Esophagus squamous epithelium (tissue), 5 donors: ENCODE measurements at places on chromosomes 3 and 15. TPM values are rescaled to one million over a fixed set of nuclear protein-coding genes. Genes with fewer than 3 reads are reported as not detected.

DNA sequence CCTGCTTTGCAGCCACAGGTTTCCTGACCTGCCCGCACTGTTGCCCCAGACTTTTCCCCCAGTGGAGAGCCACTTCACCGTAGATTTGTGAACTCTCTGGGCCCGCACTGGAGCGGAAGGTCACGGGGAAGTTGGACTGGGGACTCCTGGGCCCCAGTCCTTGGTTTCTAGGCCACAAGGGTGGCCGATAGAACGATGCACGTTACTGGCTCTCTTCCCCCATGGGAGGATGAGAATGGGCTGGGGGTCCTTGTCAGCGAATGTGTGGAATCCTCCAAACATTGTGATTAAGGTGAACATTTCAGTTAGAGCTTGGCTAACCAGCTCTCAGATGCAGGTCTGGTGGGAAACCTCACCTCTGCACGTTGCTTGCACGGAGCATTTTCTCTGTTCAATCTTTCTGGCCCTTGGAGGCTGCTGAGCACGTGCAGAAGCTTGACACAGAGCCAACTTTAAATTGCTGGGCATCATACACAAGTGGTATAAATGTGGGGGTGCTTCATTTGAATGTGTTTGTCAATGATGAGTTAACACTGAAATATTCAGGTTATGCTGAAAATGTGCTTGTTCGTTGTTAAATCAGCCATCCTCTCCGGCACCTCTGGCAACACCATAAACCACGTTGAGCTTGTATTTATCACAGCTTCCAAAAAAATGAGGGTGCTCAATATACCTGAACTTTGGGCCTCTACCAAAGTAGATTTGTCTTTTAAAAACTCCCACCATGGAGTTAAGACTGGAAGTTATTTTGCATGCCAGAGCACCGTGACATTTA lies 976 bp downstream of the DIS3L start:
- peak; percentile 2 for DNase-seq

GRCh38 chr3:13239467-13239760 lies 166.2 kb upstream of the IQSEC1 start:
- DNase-seq, result no peak

DNA sequence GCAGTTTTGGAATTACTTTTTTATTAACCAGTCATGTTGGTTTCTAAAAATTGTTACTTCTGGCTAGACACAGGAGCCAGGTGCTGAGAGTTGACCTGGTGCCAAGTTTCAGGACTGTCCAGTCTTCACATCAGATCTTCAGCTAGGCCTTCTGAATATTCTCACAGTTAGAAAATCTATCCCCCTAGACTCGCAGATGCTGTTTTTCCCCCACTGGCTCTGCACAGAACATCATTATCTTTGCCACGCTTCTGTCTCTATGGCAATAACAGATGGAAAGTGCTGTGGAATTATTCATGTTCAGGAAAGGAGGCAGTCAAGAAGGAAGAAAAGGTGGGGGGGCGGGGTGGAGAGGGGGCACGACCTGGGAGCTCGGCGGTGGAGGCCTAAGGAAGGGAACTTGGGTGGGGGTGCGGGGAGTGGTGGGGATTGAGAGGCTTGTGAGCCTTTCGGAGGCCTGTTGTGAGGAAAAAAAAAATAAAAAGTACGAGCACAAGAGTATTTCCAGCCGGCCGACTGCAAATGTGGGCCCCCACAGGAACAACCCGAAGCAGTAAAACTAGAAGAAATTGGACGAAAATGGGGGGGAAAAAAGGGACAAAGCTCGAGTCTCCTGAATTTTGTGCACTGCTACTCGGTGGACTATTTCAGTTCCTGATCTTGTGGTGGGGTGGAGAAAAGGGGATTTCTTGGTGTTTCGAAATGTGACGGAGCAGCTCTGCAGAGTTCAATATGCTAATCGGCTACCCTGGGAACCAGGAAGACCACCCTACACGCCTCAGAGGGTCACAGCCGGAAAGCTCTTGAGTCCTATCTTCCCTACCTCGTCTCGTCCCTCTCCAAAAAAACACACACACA lies 1.5 kb upstream of the SKIL start:
- DNase-seq, result peak; percentile 5

GRCh38 chr3:123655400-123655799 lies 70.5 kb upstream of the HACD2 start:
- no peak for DNase-seq

DNA sequence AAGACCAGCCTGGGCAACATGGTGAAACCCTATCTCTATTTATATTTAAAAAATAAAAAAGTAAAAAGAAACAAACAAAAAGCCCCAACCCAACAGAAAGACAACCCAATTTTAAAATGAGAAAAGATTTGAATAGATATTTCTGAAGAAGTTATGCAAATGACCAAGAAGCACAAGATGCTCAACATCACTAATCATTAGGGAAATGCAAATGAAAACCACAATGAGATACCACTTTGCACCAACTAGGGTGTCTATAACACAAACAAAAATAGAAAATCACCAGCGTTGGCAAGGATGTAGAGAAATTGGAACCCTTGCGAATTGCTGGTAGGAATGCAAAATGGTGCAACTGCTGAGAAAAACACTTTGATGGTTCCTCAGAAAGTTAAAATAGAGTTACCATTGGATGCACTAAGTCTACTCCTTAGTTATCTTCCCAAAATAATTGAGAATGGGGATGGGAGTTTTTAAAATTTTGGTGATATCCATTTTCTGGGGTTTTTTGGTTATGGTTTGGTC lies 45.8 kb upstream of the CCNB2 start:
- DNase-seq, result no peak

DNA sequence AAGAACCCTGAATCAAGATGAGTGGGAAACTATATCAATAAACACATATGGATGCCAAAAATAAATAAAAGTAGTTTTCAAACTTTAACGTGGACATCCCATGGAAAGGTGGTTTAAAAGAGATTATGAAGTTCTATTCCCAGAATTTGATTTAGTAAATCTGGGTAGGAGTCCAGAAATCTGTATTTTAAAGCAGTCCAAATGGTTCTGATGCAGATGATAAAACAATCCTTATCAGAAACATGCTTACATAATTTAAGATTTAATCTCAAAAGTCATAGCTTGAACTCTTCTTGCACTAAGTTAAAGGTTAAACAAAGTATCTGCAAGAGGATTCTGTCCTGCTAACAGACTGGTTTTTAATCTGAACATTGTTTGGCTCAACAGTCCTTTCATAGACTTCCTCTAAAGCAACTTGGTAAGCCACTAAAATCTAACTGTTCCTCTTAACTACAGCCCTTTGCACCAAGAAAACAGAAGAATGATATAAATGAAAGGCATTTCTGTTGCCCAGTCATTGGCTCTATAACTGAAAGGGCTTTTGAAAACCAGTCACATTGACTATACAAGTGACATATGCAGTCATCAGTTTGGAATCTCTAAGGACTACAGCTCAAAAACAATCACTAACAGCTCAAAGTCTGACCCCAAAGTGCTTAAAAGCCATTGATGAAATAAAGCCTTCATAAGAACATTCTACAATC lies 23.4 kb upstream of the MAP4 start:
- no peak for DNase-seq

DNA sequence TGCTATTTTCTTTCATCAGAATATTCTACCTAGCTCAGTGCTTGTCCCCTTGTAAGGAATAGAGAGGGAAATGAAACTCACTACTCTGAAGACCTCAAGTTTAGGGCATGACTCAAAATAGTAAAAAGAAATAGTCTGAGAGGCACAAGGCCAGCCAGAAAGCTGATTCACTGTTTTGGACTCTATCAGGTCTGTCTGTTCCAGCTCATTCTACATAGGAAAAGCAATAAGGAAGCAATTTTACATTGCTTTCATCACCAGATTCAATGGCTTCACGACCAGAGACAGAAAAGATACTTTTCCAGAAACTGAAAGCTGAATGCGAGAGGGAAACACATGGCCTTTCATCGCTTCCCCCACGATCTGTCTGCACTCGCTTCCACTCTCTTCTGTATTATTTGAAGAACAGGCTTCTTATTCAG lies 276.0 kb downstream of the GBE1 start:
- DNase-seq, result no peak

- no peak for DNase-seq
These were observed 455.0 kb upstream of the THBS1 start for GRCh38 chr15:39125904-39126303.

GRCh38 chr3:122800706-122801237 lies 5.9 kb downstream of the SLC49A4 start:
- DNase-seq, result no peak

GRCh38 chr3:123385001-123385401 lies 63.9 kb downstream of the ADCY5 start:
- no peak for DNase-seq

GRCh38 chr3:12758025-12758781 lies 856 bp downstream of the TMEM40 start:
- no peak for DNase-seq

The OR4M2 gene
- total RNA-seq, result not detected

The SAXO2 gene
- not detected for total RNA-seq

The SEC61A1 gene
- total RNA-seq, result 110 TPM

The RARB gene
- 2.4 TPM for total RNA-seq

The CD86 gene
- 0.42 TPM for total RNA-seq

The CLDN11 gene
- total RNA-seq, result 0.57 TPM

The CRELD1 gene
- 10.8 TPM for total RNA-seq

The MKRN3 gene
- 5.5 TPM for total RNA-seq

The LOXL1 gene
- total RNA-seq, result 4.3 TPM
